ENCODE measurements at places on chromosomes 3 and 15. TPM values are rescaled to one million over a fixed set of nuclear protein-coding genes. Genes with fewer than 3 reads are reported as not detected.

CPN2 gene
- total RNA-seq: not detected

SENP7 gene
- 75.0 TPM for total RNA-seq

ITIH1 gene
- total RNA-seq: not detected

SEMA3F gene
- 7.8 TPM for total RNA-seq

A4GNT gene
- total RNA-seq: not detected

LRIG1 gene
- 138 TPM for total RNA-seq

CFAP100 gene
- 6.5 TPM for total RNA-seq

LYZL4 gene
- total RNA-seq: not detected

SAMD7 gene
- total RNA-seq: not detected

MITF gene
- total RNA-seq: 4.4 TPM

PPCDC gene
- 4.4 TPM for total RNA-seq

CCDC191 gene
- 10.6 TPM for total RNA-seq
